OCI-LY7 (cell line): ENCODE measurements at places on chromosomes 4 and X.
A peak's percentile ranks its signal among the peaks of the same experiment; 100 is the strongest.

GRCh38 chr4:184599492-184600135 is 49.6 kb downstream of the CASP3 start:
- DNase-seq: no peak

- peak; percentile 8 for DNase-seq
These were observed 214.8 kb downstream of the SLC4A4 start for GRCh38 chr4:71553605-71554004.

- no peak for DNase-seq
These were observed 220.4 kb upstream of the AGTR2 start for GRCh38 chrX:115949900-115950822.

DNA sequence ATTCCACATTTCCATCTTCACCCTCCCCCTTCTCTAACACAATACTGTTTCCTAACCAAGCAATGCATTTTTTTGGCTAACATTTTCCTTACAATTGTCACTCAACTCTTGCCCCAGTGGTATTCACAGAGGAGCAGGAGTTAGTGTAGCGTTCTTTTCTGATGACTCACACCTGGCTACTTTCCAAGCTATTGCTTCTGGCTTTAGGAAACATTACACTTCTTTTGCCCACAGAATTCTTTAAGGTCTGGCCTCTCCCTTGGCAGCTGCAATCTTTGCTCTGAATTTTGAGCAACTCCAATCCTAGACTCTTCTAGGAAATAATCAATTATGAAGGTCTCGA is 27.5 kb upstream of the PDGFC start:
- no peak for DNase-seq

DNA sequence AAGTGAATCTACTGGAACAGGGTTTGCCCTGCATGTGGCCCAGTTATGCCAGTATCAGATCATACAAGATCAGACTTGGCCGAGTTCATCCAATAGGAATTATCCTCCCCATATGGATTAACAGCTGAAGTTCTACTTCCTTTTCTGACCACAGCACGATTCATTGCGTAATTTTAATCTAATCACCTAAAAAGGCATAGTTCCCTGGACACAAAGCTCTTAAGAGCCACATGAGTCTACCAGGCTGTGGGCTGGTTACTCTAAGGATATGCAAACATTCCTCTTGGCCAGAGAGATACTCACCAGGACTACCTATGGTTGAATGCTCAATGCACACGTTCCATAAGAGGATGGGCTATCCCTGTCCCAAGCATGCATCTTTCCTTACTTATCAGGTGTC is 46.9 kb downstream of the CHST7 start:
- DNase-seq: no peak

DNA sequence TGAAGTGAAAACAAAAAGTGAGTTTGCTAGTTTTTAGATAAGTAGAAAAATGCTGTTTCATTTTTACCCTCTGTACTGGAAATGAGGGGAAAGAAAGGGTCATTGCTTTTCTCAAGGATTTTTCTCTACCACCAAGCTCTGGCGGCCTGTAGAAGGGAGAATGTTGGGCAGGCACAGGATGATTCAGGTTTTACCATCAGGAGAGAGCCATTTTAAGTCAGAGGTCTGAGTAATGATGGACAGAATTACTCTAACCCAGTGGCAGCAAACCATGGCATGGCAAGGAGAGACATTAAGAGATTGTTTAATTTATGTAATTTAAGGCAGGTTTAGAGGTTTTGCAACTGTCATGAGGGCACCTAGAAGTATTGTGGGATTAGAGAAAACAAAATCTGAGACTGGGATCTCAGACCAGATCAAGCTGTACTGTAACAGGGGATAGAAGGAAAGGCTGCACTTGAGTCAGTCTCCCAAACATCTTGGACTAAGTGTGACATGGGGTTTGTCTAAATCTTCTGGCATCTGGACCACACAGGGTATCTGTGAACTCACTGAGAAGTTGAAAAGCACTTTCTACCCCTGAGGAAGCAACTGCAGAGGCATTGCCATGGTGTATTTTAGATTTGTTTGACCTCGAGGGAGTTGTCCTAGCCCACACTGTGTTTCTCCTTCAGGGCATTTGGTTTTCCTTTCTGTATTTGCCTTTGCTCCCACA is 81.6 kb downstream of the BANK1 start:
- no peak for DNase-seq

GRCh38 chrX:113919387-113919786 is 664.5 kb upstream of the HTR2C start:
- no peak for DNase-seq

GRCh38 chr4:189092581-189092980 is 848.1 kb upstream of the FRG1 start:
- peak; percentile 12 for DNase-seq

GRCh38 chrX:39264023-39264422 is 462.8 kb downstream of the MID1IP1 start:
- DNase-seq: no peak

DNA sequence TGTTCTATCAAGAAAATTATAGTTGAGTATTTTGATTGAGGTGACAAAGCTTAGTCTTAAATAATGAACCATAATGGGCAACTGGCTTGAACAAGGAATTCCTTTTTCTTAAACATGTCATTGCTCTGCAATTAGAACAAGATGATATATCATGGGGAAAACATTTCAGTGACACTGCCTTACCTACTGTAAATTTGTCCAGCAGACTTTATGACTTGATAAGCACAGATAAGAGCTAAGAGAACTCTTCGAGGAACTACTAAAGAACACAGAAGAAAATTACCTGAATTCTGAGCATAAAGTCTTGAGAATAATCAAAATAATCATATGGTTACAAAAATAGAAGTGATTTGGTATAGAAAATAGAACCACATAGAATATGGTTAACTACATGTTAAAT is 257.8 kb downstream of the PDHA2 start:
- no peak for DNase-seq

DNA sequence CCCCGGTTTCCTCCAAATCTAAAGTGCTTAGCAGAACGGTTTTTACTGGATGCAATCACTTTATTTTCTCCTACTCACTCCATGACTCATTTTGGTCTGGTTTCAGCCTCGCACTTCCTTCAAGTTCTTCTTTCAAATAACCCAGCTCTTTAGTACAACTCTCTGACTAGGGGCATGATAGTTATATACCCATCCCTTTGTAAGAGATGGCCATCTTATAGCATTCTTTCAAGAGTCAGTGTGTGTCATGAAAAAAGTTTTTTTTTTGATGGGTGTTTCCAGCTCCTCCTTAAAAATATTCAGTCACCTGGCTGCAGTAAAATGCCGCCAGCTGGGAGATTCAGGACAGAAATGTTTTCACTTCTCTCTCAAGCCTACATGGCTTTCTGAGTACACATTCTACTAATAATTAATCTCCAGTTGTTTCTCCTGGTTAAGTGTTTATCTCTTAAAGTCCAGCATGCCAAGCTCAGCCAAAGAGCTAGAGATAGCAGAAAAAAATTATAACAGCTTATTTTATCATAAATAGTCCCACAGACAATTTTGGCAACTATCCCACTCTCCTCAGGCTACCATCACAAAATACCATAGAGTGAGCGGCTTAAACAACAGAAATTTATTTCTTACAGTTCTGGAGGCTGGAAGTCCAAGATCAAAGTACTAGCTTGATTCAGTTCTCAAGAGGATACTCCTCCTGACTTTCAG is 139.3 kb downstream of the GASK1B start:
- DNase-seq: no peak

GRCh38 chr4:86831262-86832130 is 17.7 kb downstream of the SLC10A6 start:
- DNase-seq: no peak

DNA sequence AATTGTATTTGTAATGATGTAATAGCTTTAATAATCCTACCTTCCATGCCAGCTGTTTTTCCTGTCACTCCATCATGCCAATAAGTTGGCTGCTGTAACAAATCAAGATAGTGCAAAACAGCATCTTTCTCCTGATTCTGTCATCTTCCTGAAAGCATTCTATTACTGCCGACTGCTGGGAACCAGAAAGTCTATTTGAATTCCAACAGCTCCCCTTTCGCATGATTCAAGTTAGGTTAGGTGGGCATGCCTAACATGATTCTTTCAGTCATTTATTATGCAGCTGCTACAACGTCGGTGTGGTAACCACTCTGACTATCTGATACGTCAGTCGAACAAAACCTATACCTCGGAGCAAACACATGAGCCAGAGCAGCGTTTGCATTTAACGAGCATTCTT is 127.9 kb upstream of the DMD start:
- no peak for DNase-seq

- DNase-seq: no peak
These were observed 759.1 kb upstream of the POU3F4 start for GRCh38 chrX:82748906-82749505.

- DNase-seq: no peak
These were observed at the start of gene IL1RAPL2 for GRCh38 chrX:104565791-104566680. TSS of gene IL1RAPL2 (plus strand) at chrX:104566199.

DNA sequence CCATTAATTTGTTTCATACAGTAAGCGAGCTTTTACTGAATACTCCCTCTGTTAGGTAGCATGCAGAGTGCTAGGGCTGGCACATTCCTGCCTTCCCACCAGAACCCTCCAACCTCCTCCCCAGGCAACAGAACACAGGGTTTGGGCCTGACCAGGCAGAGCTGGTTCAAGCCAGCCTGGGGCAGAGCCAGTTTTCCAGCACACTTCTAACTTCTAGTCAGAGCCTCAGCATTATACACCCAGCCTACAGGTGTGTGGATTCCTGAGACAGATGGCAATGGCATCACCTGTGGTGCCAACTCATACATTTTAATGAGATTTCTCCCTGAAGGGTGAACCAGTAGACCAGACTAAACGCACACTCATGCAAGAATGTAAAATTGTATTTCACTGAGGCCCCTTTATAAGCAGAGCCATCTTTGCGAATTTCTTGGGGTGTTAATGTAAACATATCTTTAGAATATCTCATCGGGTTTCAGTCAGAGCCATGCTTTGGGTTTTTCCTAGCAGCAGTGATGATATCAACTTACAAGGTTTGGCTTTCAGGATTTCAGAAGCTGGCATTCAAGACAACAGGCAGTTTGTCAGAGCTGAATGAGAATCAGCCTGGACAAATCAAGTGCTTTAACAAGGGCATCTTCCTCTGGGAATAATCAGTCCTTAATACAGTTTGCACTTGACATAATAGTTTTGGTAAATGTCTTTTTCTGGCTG is 92.0 kb downstream of the GATB start:
- DNase-seq: no peak

DNA sequence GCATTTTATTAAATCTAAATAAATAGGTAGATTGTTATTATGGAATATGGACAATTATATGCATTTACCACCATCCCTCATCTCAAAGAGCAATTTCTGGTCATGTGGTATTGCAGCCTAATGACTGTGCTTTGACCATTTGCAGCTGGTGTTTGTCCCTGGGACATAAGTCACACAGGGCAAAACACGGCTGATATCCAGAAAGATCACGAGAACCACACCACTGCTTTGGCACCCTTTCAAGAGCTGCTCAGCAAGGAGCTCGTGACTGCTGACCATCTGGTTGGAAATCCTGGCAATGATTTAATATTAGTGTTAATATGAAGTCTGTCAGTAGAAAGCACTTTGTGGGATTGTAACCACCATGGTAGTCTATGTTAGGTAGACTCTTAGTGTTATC is 545.0 kb downstream of the GBA3 start:
- DNase-seq: no peak

DNA sequence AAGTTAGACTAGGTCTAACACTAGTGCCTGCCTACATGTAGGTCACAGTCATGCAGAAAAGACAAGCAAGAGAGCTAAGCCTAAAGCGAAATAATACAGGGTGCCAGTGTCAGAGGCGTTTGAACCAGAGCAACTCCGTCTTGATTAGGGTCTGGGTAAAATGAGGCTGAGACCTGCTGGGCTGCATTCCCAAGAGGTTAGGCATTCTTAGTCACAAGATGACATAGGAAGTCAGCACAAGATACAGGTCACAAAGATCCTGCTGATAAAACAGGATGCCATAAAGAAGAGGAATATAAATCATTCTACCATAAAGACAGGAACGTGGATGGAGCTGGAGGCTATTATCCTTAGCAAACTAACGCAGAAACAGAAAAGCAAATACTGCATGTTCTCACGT is 120.9 kb downstream of the BEND2 start:
- no peak for DNase-seq

DNA sequence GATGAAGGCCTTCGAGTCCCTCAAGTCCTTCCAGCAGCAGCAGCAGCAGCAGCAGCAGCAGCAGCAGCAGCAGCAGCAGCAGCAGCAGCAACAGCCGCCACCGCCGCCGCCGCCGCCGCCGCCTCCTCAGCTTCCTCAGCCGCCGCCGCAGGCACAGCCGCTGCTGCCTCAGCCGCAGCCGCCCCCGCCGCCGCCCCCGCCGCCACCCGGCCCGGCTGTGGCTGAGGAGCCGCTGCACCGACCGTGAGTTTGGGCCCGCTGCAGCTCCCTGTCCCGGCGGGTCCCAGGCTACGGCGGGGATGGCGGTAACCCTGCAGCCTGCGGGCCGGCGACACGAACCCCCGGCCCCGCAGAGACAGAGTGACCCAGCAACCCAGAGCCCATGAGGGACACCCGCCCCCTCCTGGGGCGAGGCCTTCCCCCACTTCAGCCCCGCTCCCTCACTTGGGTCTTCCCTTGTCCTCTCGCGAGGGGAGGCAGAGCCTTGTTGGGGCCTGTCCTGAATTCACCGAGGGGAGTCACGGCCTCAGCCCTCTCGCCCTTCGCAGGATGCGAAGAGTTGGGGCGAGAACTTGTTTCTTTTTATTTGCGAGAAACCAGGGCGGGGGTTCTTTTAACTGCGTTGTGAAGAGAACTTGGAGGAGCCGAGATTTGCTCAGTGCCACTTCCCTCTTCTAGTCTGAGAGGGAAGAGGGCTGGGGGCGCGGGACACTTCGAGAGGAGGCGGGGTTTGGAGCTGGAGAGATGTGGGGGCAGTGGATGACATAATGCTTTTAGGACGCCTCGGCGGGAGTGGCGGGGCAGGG is 568 bp downstream of the HTT start:
- peak; percentile 68 for DNase-seq

- DNase-seq: no peak
These were observed 36.7 kb downstream of the ANTXR2 start for GRCh38 chr4:80036306-80036705.

DNA sequence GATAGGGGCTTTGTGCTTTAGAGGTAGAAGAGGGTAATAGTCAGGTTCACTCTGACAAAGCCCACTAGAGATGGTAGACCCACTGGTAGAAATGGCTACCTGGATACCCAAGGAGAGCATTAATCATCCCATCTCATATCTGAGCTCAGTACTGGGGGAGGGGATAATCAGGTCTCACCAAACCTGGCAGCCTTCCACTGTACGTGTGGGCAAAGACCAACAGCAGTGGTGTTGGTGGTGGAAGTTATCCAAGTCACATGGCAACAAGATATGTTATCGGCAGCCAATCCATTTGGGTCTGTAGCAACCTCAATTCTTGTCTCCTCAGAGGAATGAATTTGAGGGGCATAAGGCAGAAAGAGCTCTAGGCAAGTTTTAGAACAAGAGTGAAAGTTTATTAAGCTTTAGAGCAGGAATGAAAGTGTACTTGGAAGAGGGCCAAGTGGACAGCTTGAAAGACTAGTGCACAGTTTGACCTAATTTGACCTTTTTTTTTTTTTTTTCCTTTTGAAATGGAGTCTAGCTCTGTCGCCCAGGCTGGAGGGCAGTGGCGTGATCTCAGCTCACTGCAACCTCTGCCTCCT is 67.0 kb upstream of the CXCL13 start:
- no peak for DNase-seq
